ENCODE measurements at places on chromosomes 3 and 15. TPM values are rescaled to one million over a fixed set of nuclear protein-coding genes. Genes with fewer than 3 reads are reported as not detected.
A peak's percentile ranks its signal among the peaks of the same experiment; 100 is the strongest.

DNA sequence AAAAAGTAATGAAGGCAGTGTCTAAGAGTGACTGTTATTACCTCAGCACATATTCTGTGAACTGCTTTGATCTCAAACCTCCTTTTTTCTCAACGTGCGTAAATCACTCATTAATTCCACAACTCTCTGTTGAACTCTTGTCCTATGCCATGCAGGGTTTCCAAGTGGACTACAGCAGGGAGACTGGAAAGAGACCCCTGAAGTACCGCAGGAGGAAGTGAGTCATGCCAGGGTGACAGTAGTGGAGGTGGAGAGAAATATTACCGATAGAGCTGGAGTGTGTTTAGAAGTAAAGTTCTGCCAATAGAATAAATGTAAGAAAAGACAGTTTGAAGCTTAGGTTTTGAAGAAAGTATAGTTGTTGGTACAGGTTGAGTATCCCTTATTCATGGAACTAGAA lies 908.9 kb downstream of the ROBO1 start:
- DNase-seq = peak; percentile 28

- DNase-seq = no peak
Observed at GRCh38 chr15:34332553-34333120, 4.9 kb downstream of the SLC12A6 start.

GRCh38 chr3:121883507-121883906 lies 10.7 kb upstream of the SLC15A2 start:
- peak; percentile 16 for DNase-seq

DNA sequence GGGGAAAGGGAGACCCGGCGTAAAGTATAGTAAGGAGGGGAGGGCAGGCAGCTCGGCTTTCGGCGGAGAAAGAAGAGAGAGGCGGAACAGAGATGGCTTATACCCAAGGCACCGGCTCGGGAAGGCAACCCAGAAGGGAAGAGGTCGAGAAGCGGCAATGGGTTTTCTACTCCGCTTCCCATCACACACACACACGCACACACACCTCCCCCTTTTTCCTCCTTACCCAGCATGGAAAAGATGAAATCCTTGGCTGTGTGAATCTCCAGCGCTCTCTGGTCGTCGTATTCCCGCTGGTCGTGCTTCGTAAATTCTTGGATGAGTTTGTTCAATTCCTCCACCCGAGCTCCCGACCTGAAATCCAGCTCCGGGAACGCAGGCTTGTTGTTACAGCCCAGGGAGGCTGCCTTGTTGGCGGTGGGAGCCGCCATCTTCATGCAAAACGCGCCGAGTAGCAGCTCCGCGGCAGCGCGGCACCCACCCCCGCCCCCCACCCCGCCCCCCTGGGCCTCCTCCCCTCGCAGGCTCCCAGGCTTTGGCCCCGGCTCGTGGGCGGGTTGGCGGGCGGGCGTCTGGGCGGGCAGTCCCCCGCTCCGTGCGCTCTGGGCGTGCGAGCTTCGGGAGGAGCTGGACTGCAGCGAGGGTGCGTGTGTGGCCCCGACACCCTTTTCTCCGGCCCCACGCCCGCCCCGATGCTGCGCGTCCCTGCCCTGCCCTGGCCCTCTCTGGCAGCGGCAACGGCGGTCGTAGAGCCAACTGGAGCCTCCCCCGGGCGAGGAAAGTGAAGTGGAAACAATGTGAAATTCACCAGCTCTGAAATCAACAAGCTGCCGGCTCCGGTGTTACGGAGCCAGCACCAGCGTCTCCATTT lies at the start of gene MB21D2:
TSS of gene MB21D2 (minus strand) at position 453 of the 871 bp plus-strand sequence. CDS start at position 437, 16 bp downstream.
- peak; percentile 92 for DNase-seq

DNA sequence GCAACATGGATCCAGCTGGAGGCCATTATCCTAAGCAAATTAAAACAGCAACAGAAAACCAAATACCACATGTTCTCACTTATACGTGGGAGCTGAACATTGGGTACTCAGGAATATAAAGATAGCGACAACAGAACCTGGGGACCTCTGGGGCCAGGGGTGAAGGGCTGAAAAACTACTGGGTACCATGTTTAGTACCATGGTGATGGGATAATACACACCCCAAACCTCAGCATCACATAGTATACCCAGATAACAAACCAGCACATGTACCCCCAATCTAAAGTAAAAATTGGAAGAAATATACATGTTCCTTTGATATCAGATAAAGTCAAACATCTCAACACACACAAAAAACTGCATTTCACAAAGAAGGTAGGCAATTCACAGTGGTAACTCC lies 876.2 kb downstream of the TBL1XR1 start:
- DNase-seq = no peak

GRCh38 chr3:88219138-88219792 lies 69.5 kb downstream of the C3orf38 start:
- no peak for DNase-seq

DNA sequence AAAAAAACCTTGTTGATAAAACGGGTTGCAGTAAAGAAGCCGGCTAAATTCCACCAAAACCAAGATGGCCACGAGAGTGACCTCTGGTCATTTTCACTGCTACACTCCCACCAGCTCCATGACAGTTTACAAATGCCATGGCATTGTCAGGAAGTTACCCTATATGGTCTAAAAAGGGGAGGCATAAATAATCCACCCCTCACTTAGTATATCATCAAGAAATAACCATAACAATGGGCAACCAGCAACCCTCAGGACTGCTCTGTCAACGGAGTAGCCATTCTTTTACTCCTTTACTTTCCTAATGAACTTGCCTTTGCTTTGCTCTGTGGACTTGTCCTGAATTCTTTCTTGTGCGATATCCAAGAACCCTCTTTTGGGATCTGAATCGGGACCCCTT lies 14.4 kb upstream of the CDC25A start:
- DNase-seq = no peak

The CASR gene
- total RNA-seq = not detected

The PLSCR5 gene
- total RNA-seq = not detected

DNA sequence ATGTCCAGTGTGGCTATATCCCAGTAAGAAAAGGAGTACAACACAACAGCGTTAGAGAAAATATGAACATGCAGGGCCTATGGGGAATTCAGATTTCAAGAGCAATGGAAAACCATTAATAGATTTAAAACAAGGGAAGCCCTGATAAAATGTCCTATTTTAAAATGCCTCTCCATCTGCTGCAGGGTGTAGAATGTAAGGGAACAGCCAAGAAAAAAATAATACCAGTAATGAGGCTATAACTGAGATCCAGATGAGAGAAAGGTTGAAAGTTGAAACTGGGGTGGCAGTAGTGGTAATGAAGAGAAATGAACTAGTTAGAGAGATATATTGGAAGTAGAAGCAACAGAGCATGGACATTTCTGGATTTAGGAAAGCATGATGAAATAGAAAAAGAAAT lies 226.1 kb downstream of the KCNMB2 start:
- DNase-seq = no peak

The MYRIP gene
- not detected for total RNA-seq

The SQOR gene
- total RNA-seq = 46.1 TPM

GRCh38 chr3:46996689-46997452 lies 17.4 kb downstream of the NBEAL2 start:
- DNase-seq = no peak

DNA sequence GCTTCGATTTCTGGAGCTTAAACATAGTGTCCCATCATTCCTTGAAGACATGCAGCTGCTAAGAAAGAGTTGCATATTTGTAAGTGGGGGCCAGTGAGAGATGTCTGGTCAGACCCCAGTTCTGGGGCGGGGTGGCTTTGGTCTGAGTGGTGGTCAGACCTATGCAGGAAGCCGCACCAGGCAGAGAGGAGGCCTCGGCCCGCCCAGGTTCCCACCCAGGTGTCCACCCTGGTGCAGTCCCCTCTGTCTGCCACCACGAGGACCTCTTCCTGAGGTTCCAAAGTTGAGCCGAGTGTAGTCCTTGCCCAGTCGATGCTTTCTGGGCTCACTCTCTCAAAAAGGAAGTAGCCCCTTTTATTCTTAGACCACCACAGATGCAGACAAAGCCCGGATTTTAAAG lies 122.6 kb upstream of the DLG1 start:
- no peak for DNase-seq

DNA sequence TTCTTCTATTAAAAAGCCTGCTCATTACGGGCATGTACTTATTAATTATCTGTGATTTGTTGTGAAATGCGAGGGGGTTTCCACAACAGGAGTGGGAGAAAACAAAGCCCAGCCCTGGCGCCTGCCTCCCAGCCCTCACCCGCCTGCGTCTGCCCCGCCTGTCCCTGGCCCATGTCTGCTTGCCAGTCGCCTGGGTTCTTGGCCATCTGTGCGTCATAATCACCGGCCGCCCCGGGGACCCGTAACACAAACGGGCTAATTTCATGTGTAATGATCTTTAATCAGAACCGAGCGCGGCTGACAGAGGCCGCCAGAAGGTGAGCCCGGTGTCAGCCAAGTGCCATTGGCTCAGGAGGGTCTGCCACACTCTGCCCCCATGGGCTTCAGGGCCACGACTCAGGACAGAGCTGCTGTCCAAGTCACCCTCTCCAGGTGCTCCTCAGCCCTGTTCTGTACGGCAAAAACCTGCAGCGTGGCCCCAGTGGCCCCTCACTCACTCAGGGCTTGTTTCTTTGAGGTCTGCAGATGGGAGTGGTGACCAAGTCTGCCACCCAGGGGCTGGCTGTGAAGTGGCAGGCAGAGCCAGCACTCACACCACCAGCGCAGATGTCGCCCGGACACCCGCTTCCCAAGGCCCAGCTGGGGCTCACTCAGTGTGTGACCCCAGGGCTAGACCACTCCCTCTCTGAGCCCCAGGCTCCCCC lies 28.8 kb upstream of the TMEM115 start:
- no peak for DNase-seq

GRCh38 chr3:106619-107018 lies 89.9 kb upstream of the CHL1 start:
- no peak for DNase-seq

DNA sequence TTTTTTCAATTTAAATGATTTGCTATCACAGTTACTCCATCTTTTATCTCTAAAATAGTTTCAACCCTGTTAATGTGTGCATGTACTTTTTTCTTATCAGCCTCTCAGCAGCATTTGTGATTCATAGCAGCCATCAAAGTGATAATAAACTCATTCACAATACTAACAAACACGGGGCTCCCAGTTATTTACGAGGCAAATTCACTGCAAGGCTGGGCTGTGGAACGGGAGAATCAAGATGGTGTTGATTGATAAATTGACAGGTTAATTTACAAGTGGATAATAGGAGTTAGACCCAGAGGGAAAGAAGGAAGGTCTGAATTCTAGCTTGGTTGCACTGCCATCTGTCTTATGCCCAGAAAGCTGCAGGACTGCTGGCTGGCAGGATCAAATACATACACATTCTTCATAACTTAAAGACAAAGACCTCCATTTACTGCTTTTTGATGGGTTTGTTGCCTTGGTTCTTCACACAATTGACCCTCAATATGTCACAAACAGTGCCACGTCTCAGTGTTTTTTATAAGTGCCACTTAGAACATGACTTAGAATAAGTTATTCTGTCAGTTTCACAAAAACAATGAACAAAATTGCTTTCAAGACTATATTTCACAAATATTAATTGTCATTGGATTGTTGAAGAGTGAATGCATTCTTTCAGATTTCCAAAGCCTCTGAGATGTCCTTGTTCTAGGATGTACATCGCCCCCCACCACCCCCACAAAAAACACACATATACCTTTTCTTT lies 562.8 kb downstream of the NR2F2 start:
- peak; percentile 48 for DNase-seq

DNA sequence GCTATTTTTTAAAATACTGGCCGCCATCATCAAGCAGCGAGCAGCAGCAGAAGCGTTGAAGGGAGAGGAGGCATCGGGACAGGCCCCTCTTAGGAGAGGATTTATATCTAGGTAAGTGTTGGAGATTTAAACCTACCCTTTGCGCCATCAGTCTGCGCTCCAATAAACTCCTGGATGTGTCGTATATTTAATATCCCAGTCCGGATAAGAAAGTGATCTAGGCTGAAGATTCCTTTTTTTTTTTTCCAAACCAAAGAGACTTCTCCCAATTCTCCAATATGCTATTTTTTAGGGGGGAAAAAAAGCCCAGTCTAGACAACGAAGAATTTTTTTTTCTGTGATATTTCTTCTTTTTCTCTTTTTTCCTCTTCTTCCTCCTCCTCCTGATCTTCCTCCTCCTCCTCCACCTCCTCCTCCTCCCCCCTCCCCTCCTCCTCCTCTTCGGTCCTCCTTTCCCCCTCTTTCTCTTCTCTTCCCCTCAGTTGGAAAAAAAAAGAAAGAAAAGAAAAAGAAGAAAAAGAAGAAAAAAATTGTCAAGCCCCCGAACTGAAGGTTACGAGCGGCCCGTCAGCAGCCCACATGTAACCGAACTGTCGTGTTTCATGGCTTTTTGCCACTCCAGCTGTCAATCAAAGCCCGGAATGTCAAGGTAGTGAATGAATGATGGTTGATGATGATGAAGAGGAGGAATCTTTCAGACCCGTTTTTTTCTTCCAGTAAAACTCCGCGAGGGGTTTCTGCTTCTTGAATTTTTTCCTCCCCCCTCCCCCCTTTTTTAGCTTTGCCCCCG lies 835 bp downstream of the MEIS2 start:
- peak; percentile 41 for DNase-seq

The FGD5 gene
- 7.0 TPM for total RNA-seq

GRCh38 chr15:28936081-28936480 lies 50.3 kb downstream of the APBA2 start:
- no peak for DNase-seq

- DNase-seq = no peak
Observed at GRCh38 chr3:2535206-2535605, 436.5 kb downstream of the CNTN4 start.

DNA sequence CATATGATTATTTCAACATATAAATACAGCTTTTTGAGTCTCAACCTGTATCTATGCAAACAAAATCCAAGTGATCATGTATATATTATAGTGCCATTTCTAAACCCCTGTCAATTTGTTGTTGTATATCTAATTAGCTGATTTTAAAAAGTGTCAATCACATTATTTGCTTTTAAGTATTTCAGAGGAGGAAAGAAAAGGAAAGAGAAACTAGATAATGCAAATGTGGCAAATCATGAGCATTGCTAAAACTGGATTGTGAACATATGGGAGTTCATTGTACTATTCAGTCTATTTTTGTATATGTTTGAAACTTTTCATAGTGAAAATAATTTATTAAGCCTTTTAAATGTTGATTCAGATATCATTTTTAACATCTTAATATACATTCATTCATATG lies 190.7 kb downstream of the ZIC4 start:
- DNase-seq = no peak

DNA sequence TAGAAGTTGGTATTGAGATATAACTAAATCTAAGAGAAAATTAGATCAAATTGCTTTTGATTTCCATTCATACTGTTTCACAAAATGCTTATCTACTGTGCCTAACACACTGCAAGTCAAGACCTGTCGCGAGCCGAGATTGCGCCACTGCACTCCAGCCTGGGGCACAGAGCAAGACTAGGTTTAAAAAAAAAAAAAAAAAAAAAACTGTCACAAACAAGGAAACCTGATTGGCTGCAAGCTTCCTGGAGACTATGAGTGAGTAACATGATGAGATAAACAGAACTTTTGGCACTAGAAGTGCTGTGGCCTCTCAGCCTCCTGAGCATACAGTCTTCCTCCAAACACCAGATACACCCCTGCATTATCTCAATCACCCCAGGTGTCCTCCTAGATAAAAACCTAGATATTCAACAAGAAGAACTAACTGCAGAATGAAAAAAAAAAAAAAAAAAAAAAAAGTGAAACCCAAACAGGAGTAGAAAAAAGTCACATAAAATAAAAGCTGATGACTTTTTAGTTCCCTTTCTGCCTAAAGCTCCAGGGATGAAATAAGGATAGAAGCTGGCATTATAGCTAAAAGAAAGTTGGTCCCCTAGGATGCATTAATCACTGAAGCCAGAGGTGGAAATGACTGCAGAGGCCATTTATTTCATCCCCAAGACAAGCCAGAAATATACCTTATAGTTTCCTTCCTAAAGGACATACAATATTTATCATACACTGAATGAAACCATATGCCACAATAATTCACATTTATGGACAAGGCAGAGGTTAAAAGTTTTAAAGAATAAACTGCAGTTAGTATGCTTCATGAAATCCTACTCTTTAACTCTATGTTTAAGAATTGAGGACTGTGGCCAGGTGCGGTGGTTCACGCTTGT lies 82.4 kb downstream of the P3H2 start:
- DNase-seq = peak; percentile 61

All from Daoy (cell line).